Ovary (tissue), 10 donors: ENCODE measurements at places on chromosomes 11 and 22.

- DNase-seq, result no peak
Observed at GRCh38 chr22:48953103-48953720, 874.5 kb downstream of the BRD1 start.

DNA sequence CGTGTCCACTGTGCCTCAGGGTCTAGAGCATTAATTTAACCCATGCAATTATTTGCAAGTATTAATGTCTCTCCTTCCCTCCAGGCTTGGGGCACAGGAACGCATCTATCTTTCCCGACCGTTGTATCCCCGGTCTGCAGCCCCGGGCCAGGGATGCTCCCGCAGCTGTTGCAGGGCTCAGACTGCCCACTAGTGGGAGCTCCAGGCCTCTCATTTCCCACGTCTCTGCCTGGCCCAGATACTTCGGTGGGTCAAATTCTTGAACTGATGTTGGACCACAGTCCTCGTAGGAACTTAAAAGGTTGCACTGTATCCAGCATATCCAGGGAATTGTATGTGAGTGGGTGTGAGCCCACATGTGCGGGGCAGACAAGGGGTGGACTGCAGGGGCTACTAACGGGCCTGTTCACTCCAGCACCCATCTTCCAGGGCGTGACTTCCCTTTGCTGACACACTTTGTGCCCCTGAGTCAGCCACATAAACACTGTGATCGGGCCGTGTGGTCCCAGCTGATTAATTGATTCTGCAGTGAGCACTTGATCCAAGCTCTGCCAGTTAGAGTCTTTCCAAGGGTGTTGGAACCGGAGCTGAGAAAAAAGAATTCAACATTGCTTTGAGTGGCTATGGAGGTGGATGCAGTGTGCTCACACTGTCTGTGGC, 451.3 kb downstream of the TBC1D22A start:
- DNase-seq, result peak; percentile 60

GRCh38 chr11:119684361-119685110, 44.5 kb downstream of the NECTIN1 start:
- no peak for DNase-seq

GRCh38 chr22:23789121-23789520, 2.4 kb downstream of the SMARCB1 start:
- DNase-seq, result no peak

DNA sequence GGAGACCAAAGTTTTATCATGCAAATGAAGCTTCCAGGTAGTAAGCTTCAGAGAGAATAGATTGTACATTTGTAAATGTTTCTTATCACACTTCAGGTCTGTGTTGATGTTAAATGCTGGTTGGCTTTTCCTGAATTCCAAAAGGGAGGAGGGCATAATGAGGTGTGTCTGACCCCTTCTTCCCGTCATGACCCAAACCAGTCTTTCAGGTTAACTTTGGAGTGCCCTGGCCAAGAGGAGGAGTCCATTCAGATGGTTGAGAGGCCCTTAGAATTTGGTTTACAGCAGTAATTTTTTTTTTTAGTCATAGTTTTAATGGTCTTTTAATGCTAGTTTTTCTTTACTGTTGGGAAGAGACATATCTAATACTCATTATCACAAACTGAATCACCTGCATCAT, 2.5 kb downstream of the OR6X1 start:
- DNase-seq, result no peak

- DNase-seq, result no peak
Observed at GRCh38 chr22:44442186-44442815, 55.7 kb downstream of the RTL6 start.

DNA sequence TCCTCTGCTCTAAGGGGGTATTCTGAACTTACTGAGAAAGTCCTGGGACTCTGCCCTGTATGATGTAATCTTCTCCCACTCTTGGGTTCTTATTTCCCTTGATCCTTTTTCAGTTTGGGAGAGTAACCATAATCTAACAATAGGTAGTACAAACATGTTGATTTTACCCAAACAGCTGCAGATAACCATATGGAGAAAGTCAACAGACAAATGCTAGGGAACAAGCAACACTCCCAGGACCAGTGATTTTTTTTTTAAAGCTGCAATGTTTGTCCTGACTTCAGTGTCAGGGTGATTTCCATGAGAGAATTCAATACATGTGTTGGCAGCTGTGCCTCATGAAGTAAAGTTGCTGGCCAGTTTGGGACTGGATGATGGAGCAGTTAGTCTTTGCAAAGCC, 156.5 kb downstream of the FCHSD2 start:
- DNase-seq, result no peak

- DNase-seq, result no peak
Observed at GRCh38 chr11:15972838-15973237, 383.5 kb downstream of the SOX6 start.

DNA sequence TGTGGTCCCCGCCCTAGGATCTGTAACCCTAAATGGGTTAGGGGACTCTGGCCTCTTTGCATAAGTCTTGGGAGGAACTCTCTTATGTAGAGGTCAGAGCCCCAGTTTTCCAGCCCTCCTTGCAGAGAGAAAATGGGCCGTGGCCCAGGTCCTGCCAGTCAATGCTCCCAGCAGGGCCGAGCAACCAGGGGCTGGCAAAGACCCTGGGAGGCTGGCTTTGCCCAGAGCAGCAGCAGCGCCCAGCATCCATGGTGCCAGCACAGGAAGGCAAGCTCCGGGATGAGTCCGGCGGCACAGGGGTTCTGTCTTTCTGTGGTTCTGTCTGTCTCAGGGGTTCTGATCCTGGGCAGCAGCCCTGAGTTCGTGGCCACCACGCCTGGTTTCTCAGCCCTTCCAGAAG, 684.8 kb downstream of the BRD1 start:
- no peak for DNase-seq

DNA sequence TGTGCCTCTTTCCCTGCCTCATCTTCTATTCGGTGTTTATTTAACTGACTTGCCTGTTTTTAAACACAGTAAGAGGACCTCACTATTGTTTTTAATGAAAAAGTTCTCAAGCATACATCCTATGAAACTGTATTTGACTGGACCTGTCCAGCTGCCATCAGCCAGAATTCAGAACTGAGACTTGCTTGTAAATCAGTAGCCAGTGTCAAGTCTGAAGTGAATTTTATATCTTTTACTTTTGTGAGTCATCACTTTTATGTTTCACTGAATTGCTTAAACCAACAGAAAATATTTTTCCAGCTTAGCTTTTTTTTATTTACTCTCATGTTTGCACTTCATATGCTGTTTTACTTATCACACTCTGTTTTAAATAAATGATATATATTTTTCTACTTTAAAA, 88.3 kb downstream of the LUZP2 start:
- no peak for DNase-seq

DNA sequence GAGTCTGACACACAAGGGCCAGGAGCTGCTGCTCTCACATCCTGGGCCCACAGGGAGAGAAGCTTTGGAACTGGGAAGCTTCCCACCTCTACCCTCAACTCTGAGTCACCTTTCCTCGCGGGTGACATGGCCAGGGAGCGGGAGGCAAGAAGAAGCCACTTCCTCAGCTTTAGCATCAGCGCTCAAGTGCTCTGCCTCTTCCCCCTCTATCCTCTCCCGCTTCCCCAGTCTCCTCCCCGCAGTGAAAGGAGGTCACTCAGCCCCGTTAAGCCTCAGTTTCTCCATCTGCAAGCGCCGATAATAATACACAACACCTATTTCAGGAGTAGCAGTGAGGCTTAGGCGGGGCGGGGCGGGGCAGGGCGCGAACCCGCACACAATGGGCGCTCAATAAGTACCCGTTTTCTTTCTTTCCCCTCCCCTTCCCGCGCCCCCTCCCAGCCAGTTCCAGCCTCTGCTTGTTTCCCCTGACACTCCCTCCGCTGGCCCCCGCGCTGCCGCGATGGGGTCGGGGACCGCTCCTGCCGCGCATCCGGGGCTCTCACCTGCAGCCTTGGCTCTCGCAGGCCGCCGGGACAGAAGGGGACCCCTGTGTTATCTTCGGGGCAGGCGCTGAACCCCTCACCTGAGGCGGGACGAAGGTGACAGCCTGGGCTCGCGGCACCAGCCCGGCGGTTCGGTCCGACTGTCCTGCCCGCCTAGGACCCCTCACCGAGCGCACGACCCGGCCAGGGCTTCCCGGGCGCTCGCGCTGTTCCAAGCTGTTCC, 892 bp downstream of the GDPD5 start:
- peak; percentile 49 for DNase-seq

DNA sequence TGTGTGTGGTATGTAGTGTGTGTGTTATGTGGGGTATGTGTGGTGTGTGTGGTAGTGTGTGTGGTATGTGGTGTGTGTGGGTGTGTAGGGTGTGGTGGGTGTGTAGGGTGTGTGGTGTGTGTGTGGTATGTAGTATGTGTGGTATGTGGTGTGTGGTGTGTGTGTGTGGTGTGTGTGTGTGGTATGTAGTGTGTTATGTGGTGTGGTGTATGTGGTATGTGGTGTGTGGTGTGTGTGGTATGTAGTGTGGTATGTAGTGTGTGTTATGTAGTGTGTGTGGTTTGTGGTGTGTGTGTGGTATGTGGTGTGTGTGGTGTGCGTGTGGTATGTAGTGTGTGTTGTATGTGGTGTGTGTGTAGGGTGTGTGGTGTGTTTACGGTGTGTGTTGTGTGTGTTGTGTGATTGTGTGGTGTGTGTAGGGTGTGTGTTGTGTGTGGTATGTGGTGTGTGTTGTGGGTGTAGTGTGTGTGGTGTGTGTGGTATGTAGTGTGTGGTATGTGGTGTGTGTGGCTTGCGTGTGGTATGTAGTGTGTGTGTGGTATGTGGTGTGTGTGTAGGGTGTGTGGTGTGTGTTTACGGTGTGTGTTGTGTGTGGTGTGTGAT, 4.2 kb upstream of the PPP6R2 start:
- no peak for DNase-seq

GRCh38 chr11:35491231-35491871, 34.1 kb downstream of the PAMR1 start:
- DNase-seq, result no peak

- DNase-seq, result no peak
Observed at GRCh38 chr11:83813296-83813695, 527.1 kb upstream of the CCDC90B start.

- DNase-seq, result no peak
Observed at GRCh38 chr11:30216534-30216933, 14.3 kb upstream of the FSHB start.

GRCh38 chr11:117225553-117226170, 6.2 kb downstream of the PCSK7 start:
- DNase-seq, result no peak

GRCh38 chr11:2318707-2319106, 16.9 kb downstream of the TSPAN32 start:
- DNase-seq, result no peak

GRCh38 chr11:60367009-60367408, 11.3 kb upstream of the MS4A7 start:
- no peak for DNase-seq

GRCh38 chr11:79045018-79045799, 395.6 kb downstream of the TENM4 start:
- DNase-seq, result no peak

DNA sequence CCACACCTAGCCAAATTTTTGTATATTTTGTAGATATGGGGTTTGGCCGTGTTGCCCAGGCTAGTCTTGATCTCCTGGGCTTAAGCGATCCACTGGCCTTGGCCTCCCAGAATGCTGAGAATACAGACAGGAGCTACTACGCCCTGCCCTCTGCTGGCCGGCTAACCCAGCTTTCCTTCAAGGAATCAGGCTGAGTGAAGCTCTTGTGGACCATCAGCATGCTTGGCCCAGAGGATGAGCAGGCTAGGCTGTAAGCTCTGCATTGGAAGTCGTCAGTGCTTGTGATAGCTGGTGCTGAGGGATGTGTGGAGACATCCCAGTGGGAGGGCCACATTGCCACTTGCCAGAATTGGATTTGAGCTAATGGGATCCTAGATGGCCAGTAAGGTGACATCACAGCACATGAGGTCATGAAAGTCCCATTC, 60.6 kb downstream of the MED15 start:
- no peak for DNase-seq

DNA sequence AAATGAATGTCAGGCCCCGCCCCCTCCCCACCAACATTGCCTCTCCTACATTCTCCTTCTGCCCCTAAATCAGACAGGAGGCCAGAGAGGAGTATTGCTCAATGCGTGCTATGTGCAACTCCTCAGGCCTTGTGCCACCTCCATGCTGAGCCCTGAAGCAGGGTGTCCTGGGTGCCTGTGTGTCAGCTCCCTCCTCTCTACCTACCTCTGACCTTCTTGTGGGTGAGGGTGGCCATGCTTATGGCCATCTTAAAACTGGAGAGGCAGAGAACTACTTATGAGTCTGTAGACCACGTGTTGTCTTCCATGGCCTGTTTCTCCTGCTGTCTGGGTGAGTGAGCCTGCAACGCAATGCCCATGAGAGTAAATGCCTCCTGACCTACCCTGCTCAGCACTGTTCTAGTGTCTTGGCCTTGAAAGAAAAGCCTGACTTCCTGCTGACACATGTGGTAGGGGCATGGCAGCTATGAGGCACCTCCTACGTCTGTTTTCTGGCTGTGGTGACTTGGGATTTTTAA, 10.5 kb downstream of the MCAM start:
- peak; percentile 39 for DNase-seq
